ENCODE measurements at places on chromosomes 3 and 15. TPM values are rescaled to one million over a fixed set of nuclear protein-coding genes. Genes with fewer than 3 reads are reported as not detected.

The CNTN4 gene
- total RNA-seq: 16.2 TPM

- no peak for DNase-seq
Measured at GRCh38 chr3:195255176-195255500, 15.8 kb downstream of the XXYLT1 start.

The CPNE9 gene
- total RNA-seq: not detected

GRCh38 chr3:44259404-44259803 lies 17.7 kb downstream of the TOPAZ1 start:
- no peak for DNase-seq

- DNase-seq: no peak
Measured at GRCh38 chr3:7166460-7166859, 305.5 kb downstream of the GRM7 start.

DNA sequence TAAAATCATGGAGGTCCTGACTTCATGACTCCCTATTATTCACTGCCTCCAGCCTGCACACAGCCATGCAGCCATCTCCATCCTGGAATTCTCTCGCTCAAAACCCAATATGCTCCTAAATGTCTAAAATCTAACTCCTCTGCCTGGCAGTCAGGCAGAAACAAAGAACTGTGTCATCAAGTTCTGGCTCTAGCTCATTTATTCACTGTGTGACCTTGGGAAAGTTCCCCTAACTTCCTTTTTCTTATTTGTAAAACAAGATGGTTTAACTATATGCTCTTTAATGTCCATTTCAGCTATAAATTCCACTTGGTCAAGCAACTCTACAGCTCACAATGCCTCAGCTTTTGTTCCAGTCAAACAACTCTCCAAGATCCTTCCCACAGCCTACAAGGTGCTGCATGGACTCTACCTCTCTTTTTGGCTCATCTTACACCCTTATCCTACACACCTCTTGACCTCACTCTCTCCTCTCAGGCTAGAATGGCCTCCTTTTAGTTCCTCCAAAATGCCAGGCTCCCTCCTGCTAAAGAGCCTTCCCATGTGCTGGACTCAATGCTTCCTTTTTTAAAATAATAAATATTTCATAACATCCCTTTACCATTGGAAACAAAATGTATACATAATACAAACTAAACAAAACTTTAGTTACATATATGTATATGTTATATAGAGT lies 16.4 kb downstream of the PIK3CB start:
- DNase-seq: no peak

DNA sequence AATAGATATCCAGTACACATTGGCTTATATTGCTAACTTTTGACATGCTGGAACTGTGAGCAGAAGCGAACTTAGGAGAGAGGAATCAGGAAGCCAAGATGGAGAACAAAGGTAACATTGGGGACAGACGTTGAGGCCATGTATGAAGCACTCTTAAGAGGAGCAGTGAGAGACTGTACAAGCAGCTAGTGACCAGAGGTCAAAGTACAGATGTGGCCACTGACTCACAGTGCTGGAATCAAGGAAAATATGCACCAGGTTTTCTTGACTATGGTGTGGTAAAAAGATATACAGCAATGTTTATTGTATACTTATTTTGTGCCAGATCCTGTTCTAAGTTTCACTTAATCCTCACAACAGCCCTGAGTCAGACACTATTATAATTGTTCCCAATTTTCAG lies 2.0 kb upstream of the IL20RB start:
- DNase-seq: no peak

DNA sequence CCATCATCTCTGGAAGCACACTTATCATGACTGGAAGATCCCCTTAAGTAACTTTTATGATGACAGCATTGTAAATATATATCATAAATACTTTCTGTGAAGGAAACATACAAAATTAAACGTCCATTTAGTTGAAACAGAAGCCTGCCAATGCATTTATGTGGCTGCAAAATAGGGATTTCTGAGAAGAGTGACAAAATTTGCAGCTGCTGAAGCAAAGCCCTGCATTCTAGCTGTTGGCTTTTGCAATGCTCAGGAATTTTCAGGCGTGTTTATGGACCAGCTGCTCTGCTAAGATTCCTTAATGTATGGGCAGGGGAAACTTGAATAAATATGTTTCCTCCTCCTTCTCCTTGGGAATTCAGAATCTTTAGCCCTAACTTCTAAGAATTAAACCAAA lies 137.3 kb downstream of the CACNA2D3 start:
- DNase-seq: no peak

GRCh38 chr3:132641837-132642538 lies 17.6 kb downstream of the ACAD11 start:
- peak; percentile 48 for DNase-seq

The UBP1 gene
- total RNA-seq: 43.3 TPM

GRCh38 chr3:182129740-182130139 lies 418.0 kb downstream of the SOX2 start:
- DNase-seq: no peak

The TRPM1 gene
- not detected for total RNA-seq

The LRTM1 gene
- total RNA-seq: not detected

- DNase-seq: no peak
Measured at GRCh38 chr3:109225516-109225915, 89.0 kb downstream of the C3orf85 start.

DNA sequence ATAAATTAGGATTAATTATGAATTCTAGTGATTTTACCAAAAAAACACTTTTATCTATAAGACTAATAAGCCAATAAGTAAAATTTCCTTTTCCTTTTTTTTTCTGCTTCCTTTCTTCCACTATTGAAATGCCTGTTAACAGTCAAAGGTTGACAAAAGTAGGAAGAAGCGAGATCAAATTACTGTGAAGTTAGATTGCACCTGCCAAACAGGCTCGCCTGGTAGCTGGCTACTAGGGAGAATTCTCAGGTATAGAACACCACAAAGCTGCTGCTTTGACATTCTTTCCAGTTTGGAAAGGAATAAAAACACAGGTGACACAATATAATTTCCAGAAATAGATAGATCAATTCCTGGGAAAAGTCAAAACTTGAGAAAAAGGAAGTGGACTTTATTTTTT lies 749.0 kb downstream of the NSUN3 start:
- no peak for DNase-seq

- DNase-seq: peak; percentile 58
Measured at GRCh38 chr15:75054172-75054897, 30.9 kb downstream of the PPCDC start.

- no peak for DNase-seq
Measured at GRCh38 chr3:111807826-111808225, 51.2 kb upstream of the PHLDB2 start.

DNA sequence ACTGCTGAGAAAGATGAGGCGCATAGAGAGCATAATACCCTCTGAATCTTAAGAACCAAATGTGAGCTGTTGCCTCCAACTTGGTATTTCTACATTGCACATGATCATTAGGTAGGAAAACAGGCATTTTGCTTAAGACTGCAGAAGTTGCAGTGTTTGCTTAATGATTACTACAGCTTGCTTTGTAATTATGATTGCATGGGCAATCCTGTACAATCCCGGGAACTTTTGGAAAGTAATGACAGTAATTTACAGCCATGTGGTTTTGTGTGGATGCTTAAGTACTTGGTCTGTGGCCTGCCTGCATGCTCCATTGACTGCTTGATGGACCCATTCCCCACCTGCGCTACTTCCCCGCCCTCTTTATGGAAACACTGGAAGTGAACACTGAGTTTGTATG lies 301.1 kb downstream of the DIPK2A start:
- DNase-seq: no peak

DNA sequence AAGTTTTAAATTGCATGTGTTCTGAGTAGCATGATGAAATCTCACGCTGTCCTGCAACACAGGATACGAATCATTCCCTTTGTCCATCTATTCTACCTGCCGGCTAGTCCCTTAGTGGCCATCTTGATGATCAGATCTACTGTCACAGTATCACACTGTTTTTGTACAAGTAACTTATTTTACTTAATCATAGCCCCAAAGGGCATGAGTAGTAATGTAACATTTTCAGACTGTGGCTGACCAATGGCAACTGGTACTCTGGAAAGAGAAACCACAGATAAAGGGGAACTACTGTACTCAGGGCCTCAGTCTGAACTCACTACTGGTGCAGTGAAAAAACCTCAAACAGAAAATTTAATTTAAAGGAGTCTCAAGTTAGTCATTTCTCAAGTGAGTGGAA lies 127.3 kb upstream of the MRPL3 start:
- DNase-seq: peak; percentile 7

The PARP16 gene
- 13.3 TPM for total RNA-seq

DNA sequence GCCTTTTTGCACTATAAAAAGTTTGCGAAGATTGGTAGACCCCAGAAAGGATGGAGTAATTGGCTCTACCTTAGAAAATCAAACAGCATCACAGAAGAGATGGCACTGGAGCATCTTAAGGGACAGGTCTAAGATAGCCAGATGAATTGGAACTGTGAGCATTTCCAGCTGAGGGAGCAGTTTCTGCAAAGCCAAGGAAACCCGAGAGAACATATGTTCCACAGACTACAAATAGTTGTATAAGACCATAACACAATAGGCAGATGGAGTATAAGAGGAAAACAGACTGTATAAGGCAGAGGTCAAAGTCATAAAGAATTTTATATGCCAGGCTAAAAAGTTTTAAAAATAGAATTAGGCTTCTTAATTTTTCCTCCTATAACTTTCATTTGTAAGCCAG lies 46.0 kb downstream of the TSC22D2 start:
- DNase-seq: no peak

- DNase-seq: no peak
Measured at GRCh38 chr3:49616061-49616460, 58.1 kb upstream of the APEH start.

The WDR49 gene
- 0.95 TPM for total RNA-seq

GRCh38 chr3:48727511-48727910 lies 10.5 kb upstream of the IP6K2 start:
- DNase-seq: no peak

DNA sequence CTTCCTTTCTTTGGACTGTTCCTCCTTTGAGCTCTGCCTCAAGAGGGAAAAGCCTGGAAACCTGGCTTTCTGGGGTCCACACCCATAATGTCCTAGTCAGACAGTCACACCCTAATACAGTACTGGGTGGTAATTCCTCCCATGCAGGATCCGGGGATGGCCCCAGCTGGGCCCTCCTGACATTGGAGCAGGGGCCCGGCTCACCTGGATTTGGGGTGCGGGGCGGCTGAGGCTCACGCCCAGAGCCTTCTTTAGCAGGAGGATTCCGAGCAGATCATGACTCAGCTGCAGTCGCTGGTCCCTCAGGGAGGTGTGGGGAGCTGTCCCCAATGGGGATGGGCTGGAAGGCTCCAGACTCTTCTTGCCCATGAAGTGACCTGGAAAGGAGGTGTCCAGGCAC lies 1.0 kb downstream of the NMB start:
- no peak for DNase-seq

The STRA6 gene
- total RNA-seq: 32.5 TPM

DNA sequence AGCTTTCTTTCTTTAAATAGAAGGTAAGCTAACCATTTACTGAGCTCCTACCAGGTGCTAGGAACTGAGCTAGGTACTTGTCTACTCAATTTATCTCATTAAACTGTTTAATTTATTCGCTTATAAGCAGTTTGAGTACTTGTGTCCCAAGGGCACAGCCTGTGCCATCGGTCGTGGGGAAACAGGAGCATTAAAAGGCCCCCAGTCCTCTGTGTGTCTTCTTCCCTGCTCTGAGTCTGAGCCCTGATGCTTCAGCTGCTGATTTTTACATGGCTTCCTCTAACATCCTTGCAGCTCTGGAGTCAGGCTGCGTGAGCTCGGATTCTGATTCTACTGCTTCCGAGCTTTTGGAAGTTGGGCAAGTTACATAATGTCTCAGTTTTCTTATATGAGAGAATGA lies 239.5 kb downstream of the EDEM1 start:
- DNase-seq: no peak

DNA sequence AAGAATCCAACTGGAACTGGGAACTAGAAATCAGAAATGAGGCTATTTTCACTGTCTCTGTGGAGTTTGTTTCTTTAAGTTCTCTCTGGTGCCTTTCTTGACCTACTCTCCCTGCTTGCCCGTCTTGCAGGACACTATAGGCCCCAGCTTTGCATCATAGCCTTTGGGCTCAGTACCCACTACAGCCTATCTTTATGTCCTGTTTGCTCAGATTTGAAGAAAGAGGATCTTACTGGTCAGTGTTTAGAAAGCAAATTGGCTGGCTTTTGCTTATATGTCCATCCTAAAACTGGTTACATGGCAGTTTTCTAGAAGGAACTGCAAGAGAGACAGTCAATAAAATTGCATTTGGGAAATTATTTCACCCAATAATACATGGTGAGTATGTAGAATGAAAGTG lies 231.8 kb upstream of the TBL1XR1 start:
- no peak for DNase-seq

The CYP8B1 gene
- not detected for total RNA-seq

- DNase-seq: no peak
Measured at GRCh38 chr3:111325160-111325718, 216.8 kb upstream of the CD96 start.

DNA sequence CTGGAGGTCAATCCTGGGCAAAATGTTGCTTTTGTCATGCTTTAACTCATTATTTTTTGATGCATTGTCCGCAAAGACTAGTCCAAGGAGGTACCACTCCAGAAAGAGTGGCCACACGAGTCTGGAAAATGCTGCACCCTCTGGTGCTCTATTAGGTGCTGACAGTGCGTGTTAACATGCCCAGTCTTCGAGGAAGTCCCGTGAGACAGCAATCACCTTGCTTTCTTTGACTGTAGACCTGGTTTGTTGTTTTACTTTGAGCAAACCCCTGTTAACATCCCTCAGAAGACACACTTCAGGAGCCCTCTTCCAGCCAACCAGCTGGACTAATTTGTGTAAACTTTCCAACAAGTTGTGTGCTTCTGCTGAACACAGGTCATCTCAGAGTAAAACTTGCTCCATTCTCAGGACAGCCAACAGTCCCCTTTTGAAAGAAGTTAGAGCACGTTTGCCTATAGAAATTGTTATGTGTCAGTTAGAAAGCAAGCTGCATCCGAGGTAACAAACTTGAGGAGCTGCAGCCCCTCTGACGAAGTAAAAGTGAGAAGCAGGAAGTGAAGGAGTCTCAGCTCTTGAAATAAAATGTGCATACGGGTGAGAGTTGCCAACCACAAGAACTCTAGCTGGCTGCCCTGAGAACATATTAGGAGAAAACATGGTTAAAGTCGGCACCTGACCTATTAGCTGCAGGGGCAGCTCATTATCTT lies 205.0 kb downstream of the LPP start:
- DNase-seq: no peak

The PLSCR2 gene
- not detected for total RNA-seq

The GOLGA6L7 gene
- not detected for total RNA-seq

GRCh38 chr3:77524463-77524862 lies 484.6 kb downstream of the ROBO2 start:
- DNase-seq: no peak

Data from cardiac muscle cell (in vitro differentiated cells and primary cell).